Regular cardiac myocyte (primary cell): ENCODE measurements at places on chromosomes 6 and 20. TPM values are rescaled to one million over a fixed set of nuclear protein-coding genes. Genes with fewer than 3 reads are reported as not detected.

The TINAG gene
- total RNA-seq: not detected in 2 replicates

The PFDN4 gene
- 109 and 115 TPM in 2 replicates for total RNA-seq

The OXT gene
- not detected in 2 replicates for total RNA-seq

The NHLRC1 gene
- 2.1 and 2.8 TPM in 2 replicates for total RNA-seq

The FLRT3 gene
- total RNA-seq: 0.58 and 1.1 TPM in 2 replicates

The DEFB124 gene
- total RNA-seq: not detected in 2 replicates

The ADTRP gene
- total RNA-seq: 1.1 and 1.5 TPM in 2 replicates

The PPP1R16B gene
- total RNA-seq: 0.58 and 2.0 TPM in 2 replicates

The UFL1 gene
- 34.3 and 38.1 TPM in 2 replicates for total RNA-seq

The CRISP3 gene
- total RNA-seq: not detected in 2 replicates

The ELOVL2 gene
- total RNA-seq: 0.38 and 2.8 TPM in 2 replicates

The FERMT1 gene
- total RNA-seq: 3.4 and 6.3 TPM in 2 replicates

The PANK2 gene
- 60.0 and 63.1 TPM in 2 replicates for total RNA-seq

The PAK5 gene
- total RNA-seq: not detected in 2 replicates

The LINC00237 gene
- total RNA-seq: not detected in 2 replicates

The FAM83D gene
- total RNA-seq: 3.7 and 32.2 TPM in 2 replicates

The EPB41L1 gene
- 11.1 and 27.3 TPM in 2 replicates for total RNA-seq

The BCLAF1 gene
- 70.8 and 108 TPM in 2 replicates for total RNA-seq

The BEND3 gene
- 1.4 and 2.5 TPM in 2 replicates for total RNA-seq

The HSPA12B gene
- total RNA-seq: 0.28 TPM in 1 of 2 replicates, not detected in the other

The PRRT1 gene
- total RNA-seq: 0.28 TPM in 1 of 2 replicates, not detected in the other

The TGM2 gene
- 371 and 457 TPM in 2 replicates for total RNA-seq

The RGS17 gene
- 7.3 and 9.3 TPM in 2 replicates for total RNA-seq

The TSPO2 gene
- total RNA-seq: not detected in 2 replicates

The LKAAEAR1 gene
- total RNA-seq: 0.19 TPM in 1 of 2 replicates, not detected in the other

The NKX2-4 gene
- total RNA-seq: not detected in 2 replicates

The DEFB125 gene
- not detected in 2 replicates for total RNA-seq

The PLCB1 gene
- total RNA-seq: 21.7 and 23.4 TPM in 2 replicates

The PROKR2 gene
- total RNA-seq: not detected in 2 replicates

The OR2B2 gene
- not detected in 2 replicates for total RNA-seq

The CABLES2 gene
- 0.28 and 0.96 TPM in 2 replicates for total RNA-seq

The RFX6 gene
- not detected in 2 replicates for total RNA-seq

The SNAP25 gene
- 0.77 and 2.8 TPM in 2 replicates for total RNA-seq

The ZSWIM1 gene
- total RNA-seq: 3.4 and 4.4 TPM in 2 replicates

The FAM83C gene
- under 0.01 TPM in 1 of 2 replicates, not detected in the other for total RNA-seq

The CLPSL1 gene
- total RNA-seq: not detected in 2 replicates

The AGPAT4 gene
- total RNA-seq: 4.0 and 6.8 TPM in 2 replicates

The MTG2 gene
- total RNA-seq: 14.1 and 19.9 TPM in 2 replicates

The ARMC12 gene
- under 0.01 and 0.28 TPM in 2 replicates for total RNA-seq

The PM20D2 gene
- 3.1 and 4.6 TPM in 2 replicates for total RNA-seq

The SLC22A3 gene
- 1.7 and 2.3 TPM in 2 replicates for total RNA-seq

The HUS1B gene
- total RNA-seq: 0.77 and 1.1 TPM in 2 replicates

The HLA-DMB gene
- total RNA-seq: under 0.01 and 1.4 TPM in 2 replicates

The SPATS1 gene
- not detected in 2 replicates for total RNA-seq

The CYP39A1 gene
- total RNA-seq: under 0.01 and 1.1 TPM in 2 replicates

The OR12D3 gene
- not detected in 2 replicates for total RNA-seq

The POU5F1 gene
- 0.38 and 3.4 TPM in 2 replicates for total RNA-seq

The SLA2 gene
- total RNA-seq: under 0.01 TPM in 1 of 2 replicates, not detected in the other

The PRSS35 gene
- total RNA-seq: 1.7 and 4.8 TPM in 2 replicates

The ECHDC1 gene
- total RNA-seq: 67.9 and 82.8 TPM in 2 replicates

The RALGAPB gene
- 18.6 and 24.8 TPM in 2 replicates for total RNA-seq
